ENCODE measurements at places on chromosomes 1 and 21.

GRCh38 chr1:157088607-157089006, 11.0 kb downstream of the ETV3L start:
- DNase-seq, result no peak

DNA sequence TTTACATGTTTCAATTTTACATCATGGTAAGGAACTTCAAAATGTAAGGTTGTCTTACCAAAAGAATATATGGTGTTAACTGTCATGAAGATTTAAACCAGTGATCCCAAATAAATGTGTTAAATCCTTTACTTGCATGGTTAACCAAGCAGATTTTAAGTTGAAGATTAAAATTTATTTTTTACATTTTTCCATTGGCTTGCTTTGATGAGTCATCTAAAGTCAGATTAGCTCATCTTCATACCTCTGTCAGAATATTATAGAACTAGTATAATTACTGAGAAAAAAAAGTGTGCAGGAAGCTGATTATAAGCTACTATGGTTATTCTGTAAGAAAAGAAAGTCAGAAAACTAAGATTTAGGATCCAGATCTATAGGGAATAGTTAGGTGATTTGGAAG, 95.3 kb upstream of the DPH5 start:
- no peak for DNase-seq

GRCh38 chr21:20882462-20883407, 115.5 kb upstream of the NCAM2 start:
- no peak for DNase-seq

- DNase-seq, result no peak
Observed at GRCh38 chr1:47536646-47537118, 98.8 kb downstream of the FOXD2 start.

DNA sequence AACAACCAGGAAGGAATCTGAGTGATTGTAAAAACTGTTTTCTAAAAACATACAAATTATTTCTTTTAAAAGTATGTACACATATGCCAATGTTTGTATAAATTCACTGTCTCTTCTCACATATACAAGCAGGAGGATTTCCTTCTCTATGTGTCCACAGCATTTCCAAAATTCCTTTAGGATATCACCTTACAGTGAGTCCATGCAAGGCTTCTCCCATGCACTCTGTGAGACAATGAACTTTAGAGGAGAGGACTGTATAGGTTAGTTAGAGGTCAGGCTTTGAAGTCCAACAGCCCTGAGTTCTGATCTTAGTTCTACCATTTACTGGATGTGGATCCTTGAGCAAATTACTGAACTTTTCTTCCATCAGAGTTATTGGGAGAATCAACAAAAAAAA, 34.1 kb upstream of the USH2A start:
- DNase-seq, result no peak

DNA sequence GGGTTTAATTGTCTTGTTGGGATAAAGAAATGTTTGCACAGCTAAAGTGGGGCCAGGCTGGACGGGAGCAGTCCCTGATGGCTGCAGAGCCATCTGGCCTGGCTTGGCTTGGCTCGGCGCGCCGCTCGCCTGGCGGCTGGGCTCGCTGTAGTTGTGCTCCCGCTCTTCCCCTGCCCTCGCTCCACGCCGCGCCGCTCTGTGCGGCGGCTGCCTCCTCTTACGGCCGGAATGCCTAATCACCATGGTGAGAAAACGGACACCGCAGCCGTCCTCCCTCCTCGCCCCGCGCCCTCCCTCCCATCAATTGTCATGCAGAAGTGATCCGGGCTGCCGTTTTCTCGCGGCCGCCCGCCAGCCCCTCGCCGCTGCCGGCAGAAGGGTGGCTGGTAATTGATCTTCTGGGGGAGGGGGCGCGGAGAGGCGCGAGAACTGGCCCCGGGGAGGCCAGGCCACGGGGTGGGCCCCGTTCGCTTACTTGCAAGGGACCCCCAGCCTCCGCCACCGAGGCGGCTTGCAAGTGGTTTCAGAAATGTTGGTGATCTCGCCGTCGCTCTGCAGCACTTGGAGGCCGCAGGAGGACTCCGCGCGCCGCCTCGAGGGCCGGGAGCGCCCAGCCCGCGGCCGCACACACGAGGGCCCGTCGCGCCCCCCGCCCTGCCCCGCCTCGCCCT, 12.4 kb downstream of the RNF220 start:
- peak; percentile 38 for DNase-seq

DNA sequence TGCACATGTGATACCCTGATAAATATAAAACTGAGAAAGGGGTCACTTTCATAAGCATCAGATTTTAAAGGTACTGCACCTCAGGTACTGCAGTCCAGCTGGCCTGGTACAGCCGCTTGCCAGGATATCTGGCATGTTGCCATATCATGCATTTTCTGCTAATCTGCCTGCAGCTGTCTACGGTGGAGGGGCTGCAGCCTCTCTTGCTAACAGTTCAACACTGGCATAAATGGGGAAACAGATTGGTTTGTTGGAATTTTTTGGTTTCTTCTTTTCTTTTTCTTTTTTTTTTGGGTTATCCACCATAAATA, 71.5 kb downstream of the MIS18A start:
- no peak for DNase-seq

DNA sequence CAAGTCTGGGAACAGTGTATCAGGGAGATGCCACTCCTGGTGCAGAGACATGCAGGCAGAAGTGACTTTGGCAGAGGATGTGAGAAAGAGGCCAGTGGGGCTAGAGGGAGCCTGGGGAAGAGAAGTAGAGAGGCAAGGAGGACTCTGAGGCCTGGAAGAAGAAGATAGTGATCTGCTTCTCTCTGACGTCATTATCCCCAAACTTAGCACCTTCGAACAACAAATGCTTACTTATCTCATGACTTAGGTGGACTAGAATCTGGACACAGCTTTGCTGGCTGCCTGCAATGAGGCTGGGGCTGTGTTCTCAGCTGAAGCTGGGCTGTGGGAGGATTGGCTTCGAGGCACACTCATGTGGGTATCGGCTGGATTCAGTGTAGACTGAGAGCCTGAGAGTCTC, 44.5 kb upstream of the ZNF678 start:
- no peak for DNase-seq

DNA sequence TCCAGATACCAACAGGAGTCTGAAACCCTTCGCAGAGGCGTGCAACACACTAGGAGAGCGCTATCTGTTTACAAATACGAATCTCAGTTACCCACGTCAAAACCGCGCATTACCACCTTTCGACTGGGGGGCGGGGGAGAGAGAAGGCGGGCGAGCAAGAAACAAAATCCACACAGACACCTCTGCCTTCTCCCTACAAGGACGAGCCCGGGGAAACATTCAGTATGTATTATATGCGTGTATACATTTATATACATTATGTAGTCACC, 722 bp downstream of the TUT4 start:
- peak; percentile 80 for DNase-seq

DNA sequence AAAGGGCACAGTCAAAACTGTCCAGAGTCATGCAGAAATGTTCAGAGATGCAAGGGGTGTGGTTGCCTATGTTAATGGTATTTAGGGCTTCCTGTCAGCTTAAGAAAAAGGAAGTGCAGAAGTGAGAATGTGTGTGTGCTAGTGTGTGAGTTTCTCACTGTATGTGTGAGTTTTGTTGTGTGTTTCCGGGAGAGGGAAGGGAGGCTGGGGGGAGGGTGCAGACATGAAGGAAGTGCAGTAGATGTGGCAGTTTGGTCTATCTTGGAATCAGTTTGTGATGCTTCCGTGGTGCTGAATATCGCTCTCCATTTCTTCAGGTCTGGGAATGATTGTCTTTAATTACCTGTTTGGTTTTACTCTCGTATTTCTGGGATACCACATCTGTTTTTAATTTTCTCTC, 16.5 kb upstream of the ATP6V1G3 start:
- DNase-seq, result peak; percentile 85

- DNase-seq, result no peak
Observed at GRCh38 chr1:171850651-171851350, 9.5 kb downstream of the DNM3 start.

DNA sequence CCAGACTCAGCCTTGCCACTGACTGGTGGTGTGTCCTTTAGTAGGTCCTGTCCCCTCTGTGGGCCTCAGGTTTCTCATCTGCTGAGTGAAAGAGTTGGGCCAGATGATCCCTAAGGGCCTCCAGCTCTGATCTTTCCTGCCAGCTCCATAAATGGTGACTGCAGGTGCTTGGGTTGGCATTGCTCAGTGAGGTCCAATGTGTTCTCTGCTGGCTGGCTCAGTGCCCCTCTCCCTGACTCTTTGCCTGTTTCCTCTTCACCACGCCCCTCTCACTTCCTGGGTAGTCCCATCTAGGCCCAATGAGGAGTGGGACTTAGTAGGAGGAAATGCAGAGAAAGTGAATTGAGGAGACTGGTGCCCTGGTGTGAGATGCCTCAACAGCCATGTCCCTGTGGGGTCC, 36.6 kb downstream of the UBE2T start:
- no peak for DNase-seq

- no peak for DNase-seq
Observed at GRCh38 chr1:225519166-225519863, 91.5 kb upstream of the LBR start.

GRCh38 chr1:217528271-217528670, 102.6 kb downstream of the GPATCH2 start:
- DNase-seq, result no peak

- no peak for DNase-seq
Observed at GRCh38 chr1:78359666-78360065, 131.1 kb upstream of the PTGFR start.

DNA sequence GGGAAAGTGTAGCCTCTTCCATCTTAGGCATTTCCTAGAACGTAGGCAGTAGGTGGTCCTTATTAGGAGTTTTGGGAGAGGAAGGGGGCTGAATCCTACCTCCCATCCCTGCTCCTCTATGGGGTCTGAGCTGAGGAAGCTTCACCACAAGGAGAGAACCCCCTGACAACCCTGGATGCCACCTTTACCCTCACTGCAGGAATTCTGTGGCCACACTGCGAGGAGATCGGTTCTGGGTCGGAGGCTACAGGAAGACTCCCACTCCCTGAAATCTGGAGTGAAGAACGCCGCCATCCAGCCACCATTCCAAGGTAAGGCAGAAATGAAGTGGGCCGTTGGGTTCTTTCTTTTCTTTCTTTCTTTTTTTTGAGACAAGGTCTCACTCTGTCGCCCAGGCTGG, 1.5 kb downstream of the MX1 start:
- DNase-seq, result no peak

GRCh38 chr1:236035681-236036101, 29.2 kb downstream of the NID1 start:
- no peak for DNase-seq

- peak; percentile 64 for DNase-seq
Observed at GRCh38 chr1:234600418-234601281, 9.3 kb downstream of the IRF2BP2 start.

DNA sequence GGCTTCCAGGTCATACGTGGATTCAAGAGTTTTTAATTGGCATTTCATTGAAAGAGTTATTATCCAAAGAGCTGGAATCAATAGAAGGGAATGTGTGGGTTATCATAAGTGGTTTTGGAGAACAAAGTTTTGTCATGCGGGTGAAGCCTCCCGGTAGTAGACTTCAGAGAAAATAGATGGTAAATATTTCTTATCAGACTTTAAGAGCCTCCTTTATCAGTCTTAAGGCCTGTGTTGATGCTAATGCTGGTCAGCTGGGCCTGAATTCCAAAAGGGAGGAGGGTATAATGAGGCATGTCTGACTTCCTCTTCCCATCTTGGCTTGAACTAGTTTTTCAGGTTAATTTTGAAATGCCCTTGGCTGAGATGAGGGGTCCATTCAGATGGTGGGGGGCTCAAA, 89.7 kb downstream of the ITSN1 start:
- DNase-seq, result no peak

DNA sequence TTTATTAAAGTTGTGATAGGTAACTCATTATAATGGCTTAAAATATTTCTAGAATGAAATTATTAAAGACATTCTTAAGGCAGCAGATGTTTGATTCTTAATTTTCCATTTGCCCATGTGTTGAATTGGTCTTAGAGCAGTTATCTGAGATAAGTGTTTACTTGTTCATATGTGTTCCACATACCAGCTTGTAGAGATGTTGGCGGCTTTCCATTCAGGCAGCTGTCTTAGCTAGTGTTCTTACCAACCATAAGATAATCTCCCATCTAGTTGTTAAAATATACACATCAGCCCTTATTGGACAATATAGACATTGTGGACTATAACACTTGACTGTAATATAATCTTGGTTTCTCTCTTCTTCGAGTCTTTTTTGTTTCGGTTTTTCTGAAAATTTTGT, 1372.9 kb upstream of the ADGRL2 start:
- no peak for DNase-seq

GRCh38 chr1:113283914-113284313, 106.4 kb upstream of the MAGI3 start:
- no peak for DNase-seq

DNA sequence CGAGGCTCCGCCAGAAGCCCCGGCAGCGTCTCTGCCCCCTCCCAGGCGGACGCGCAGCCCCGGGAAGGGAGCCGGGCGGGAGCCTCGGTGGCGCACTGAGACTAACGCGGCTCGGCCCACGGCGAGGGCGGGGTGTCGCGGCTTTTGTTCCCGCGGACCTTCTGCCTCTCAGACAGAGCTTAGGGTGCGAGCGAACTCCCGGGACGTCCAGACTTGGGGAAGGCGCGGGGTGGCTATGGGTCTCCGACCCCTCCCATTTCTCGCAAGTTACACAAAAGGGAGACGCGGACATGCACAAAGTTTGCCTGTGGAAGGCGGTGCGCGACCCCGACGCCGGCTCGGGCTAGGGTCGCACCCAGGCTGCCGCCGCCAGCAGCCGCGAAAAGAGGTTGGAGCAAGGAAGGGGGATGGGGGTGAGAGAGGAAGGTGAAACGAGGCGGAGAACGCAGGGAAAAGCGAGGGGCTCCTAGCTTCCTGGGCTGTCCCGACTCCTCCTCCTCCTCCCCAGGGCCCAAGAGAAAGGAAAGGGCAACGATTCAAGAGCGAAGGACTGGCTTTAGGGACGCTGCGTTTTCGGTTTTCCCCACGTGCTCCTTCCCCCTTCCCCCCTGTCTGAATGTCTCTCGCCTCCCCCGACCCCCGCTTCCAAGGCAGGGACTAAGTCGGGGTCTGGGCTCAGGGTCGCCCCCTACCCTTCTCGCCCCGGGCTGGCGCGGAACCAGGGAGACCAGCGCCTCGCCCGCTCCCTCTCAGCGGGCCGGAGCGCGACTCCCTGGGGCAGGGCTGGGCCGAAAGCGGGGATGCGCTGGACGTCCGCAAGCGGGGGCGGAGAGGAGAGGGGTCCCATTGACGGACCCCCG, 729 bp downstream of the APP start:
- DNase-seq, result peak; percentile 4

Data from CD4-positive, alpha-beta T cell treated with Interleukin-1 beta for 1 hour (primary cell).